Anterior cingulate cortex (tissue), 58 donors: ENCODE measurements at places on chromosomes 7 and 10.

- no peak for DNase-seq
Measured at GRCh38 chr7:156378806-156379205, 261.8 kb upstream of the RNF32 start.

GRCh38 chr10:104040862-104041789 is 44.6 kb downstream of the COL17A1 start:
- DNase-seq = no peak

GRCh38 chr7:123673752-123674398 is 18.2 kb downstream of the LMOD2 start:
- no peak for DNase-seq

DNA sequence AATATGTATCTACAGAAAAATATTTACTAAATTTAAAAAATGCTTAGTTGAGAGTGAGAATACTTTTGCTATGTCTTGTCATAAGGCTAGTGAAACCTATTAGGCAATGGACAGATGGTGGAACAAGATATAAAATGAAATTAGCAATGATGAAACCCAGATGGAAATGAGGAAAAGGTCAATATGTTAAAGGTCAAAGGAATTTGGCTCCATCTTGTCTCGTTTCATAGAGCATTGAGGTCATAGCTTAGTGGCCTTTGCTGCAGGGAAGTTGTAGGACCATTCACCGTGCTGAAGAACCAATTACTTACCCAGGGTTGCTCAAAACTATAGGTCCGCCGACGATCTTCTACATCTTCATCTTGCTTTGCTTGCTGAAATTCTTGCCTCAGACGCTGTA is 683.9 kb downstream of the PARD3 start:
- no peak for DNase-seq

GRCh38 chr7:66627881-66628360 is 760 bp upstream of the KCTD7 start:
- DNase-seq = no peak

- no peak for DNase-seq
Measured at GRCh38 chr7:22733761-22734160, 6.8 kb downstream of the IL6 start.

- no peak for DNase-seq
Measured at GRCh38 chr7:106108991-106109390, 3.1 kb downstream of the SYPL1 start.

GRCh38 chr10:62903828-62904227 is 87.7 kb upstream of the EGR2 start:
- DNase-seq = no peak

DNA sequence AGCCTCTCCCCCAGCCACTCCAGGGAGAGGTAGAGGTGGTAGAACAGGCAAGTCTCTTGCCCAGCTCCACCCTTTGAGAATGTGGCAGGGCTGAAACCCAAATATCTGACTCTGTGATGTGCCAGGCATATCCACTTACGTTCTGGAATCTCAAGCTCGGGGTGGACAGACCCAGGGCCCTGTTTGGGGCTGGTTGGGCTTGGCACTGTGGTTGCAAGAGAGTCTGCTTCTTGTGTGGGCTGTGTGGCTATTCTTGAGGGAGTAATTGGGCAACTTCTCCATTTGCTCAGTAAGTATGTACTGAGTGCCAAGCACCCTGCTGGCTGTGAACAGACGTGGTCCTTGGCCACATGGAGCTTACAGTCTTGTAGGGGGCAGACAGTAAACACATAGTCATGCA is 4.7 kb downstream of the UBTD1 start:
- DNase-seq = no peak

- no peak for DNase-seq
Measured at GRCh38 chr7:107570298-107570697, 6.5 kb downstream of the DUS4L start.

- DNase-seq = no peak
Measured at GRCh38 chr10:28054228-28054860, 55.5 kb upstream of the ODAD2 start.

DNA sequence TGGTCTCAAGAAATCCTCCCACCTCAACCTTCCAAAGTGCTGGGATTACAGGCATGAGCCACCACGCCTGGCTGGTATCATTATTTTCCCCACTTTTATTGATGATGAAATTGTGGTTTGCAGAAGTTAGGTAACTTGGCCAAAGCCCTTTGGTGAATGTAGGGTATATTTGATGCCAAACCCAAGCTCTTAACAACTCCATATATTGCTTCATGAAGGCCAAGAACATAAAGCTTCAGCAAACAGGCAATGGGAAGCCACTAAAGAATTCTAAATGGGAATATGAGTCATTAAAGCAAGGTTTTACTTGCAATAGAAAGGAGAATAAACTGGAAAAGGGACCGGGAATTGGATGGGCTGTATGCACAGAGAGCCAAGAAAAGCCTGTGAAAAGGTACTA is 142.7 kb downstream of the KMT2E start:
- no peak for DNase-seq

GRCh38 chr7:86876146-86876545 is 183.3 kb downstream of the ELAPOR2 start:
- no peak for DNase-seq

GRCh38 chr7:156184164-156184563 is 371.9 kb upstream of the SHH start:
- DNase-seq = no peak

DNA sequence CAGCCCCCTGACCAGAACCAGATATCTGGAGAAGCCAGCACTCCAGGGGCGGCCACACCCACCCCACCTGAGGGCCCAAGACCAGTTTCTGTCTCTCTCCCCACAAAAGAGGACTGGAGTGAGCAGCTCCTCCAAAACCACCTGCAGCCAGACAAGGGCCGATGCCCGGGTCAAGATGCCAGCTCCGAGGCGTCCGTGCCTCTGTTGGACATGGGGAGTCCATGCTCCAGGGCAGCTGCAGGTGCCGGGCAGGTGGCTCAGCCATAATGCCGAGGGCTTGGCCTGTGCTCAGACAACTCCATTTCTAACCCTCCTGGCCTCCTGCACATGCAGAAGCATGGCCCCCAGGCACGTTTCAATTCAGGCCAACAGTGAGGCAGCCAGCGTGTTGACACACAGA is 234.6 kb downstream of the MAD1L1 start:
- no peak for DNase-seq

- no peak for DNase-seq
Measured at GRCh38 chr10:30816159-30816819, 186.7 kb upstream of the LYZL2 start.

DNA sequence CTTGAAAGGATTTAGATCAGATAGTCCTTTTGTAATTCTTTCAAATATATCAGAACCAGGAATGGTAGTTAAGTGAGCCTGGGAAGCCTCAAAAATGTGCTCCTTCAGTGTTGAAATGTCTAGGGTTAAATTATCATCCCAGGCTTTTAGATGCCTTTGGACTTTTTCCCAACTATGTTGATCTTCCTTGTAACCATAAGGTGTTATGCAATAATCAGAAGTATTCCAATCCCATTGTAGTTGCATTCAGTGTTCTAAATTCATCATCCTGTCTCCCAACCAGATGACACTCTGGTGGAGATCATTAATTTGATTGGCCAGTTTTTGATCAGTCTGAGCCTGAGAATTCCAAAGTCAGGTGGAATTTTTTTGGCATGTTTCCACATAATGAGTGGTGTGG is 35.1 kb upstream of the AKR1C2 start:
- no peak for DNase-seq

- no peak for DNase-seq
Measured at GRCh38 chr7:2542011-2542915, 13.1 kb downstream of the BRAT1 start.

DNA sequence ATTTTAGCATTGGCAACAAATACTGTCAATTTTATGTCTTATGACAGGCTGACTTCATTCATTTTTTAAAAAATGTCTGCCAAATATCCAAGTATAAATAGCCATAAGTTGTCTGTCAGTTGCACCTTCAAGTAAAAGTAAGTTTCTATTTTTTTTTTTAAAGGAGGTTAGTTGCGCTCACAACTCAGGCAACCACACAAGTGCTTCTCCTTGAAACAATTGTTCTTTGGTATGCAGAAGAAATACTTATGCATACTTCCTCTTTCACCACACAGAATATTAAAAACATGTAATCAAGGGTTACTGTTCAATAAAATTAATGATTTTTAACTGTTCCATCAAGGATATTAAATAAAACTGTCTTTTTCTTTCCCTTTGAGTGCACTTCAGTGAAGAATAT is 97.9 kb downstream of the RTKN2 start:
- DNase-seq = no peak

- no peak for DNase-seq
Measured at GRCh38 chr10:27426948-27427467, 77.1 kb upstream of the RAB18 start.

DNA sequence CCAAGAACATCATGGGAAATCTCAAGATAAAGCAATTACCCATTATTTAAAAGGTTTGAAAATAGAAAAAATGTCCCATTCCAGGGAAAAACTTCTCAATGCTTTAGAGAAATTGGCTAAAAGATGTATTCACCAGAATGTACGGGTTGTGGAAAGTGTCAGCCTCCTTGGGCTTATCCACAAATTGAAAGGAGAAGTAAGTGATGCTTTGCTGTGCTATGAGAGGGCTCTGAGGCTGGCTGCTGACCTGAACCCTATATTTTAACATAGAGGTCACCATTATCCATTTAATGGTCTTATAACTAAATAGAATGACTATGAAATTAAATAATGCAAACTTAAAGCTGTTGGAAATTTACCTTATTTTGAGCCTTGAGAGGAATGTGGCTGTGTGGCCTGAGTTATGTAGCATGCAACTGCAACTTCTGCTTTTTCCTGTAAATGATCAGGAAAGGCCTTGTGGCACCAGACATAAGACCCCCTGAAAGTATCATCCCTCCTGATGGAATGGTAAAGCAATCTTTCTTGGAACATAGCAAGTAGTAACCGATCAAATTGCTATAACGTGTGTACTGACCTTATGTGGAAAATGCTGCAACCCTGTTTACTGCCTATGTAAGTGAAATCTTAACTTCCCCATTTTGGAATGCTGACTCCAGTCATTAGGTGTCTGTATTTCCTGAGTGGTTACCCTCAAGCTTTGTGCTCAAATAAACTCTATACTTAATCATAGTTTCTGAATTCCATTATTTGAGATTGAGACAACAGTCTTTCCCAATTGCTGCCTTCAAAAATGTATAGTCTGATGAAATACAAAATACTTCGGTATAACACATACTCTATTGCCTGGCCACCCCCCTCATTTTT is 6.9 kb downstream of the IFIT1B start:
- DNase-seq = no peak

DNA sequence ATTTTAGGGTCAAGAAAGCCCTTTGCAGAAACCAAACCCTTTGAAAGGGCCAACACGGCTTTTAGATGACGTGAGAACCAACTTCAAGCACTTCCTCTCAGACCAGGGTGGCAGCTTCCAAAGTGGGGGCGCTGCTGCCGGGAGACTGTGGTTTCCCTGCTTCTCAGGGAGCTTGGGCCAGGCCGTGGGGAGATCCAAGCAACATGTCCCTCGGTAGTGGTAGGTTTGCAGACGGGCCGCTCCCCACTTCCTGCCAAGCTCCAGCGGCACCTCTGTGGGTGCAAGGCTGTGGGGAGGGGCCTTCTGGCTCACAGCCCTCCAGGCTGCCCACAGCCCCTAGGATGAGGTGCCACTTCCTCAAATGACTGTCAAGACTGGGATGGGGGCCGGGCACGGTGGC is 132.4 kb downstream of the FAM53B start:
- DNase-seq = no peak

DNA sequence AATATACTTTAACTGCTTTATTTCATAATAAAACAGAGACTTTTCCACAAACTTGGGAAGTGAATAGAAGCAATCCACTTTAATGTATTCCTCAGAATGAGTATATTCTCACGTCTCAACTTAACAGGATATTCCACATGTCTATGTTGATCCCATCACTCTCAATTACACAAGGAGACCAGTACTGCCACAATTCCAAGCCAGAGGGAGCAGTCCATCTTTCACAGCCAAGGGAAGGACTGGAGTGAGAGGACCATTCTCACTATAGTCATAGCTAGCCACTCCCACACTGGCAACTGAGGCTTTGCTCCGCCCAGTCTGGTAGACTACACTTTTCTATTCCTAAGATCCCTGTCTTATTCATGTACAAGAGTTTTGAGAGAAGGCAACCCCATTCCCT is 553.9 kb downstream of the CNTNAP2 start:
- no peak for DNase-seq

- DNase-seq = no peak
Measured at GRCh38 chr7:132092106-132092505, 484.2 kb downstream of the PLXNA4 start.

- no peak for DNase-seq
Measured at GRCh38 chr7:156503196-156503595, 137.4 kb upstream of the RNF32 start.

DNA sequence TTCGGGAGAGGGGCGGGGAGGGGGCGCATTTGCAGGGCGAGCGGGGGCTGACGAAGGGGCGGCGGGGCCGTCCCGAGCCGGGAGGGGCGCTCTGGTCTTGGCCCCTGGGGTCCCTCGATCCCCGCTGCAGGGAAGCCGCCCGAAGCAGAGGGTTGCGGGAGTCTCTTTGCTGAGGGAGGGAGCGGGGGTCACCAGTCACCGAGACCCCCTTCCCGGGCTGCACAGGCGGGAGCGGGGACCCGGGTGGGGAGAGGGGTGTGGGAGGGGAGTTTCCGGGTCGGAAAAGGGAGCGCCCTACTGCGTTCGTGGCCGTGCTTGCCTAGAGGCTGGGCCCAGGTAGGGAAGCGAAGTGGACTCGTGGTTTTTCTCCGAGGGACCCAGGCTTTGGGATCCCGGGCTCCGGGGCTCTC is 422 bp downstream of the AP1S1 start:
- DNase-seq = no peak

DNA sequence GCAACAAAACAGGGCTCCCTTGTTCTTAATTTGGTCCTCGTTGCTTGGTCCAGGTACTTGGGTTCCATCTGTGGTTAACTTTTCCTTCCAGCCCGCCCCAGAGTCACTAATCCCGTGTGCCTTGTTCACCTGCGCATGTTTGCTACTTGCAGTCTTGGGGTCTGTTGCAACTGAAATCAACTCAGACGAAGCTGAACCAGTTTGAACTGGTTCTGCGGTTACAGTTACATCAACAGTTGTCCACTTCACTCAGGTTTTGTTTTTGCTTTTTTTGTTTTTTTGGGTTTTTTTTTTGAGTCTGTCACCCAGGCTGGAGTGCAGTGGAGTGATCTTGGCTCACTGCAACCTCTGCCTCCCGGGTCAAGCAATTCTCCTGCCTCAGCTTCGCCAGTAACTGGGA is 34.7 kb downstream of the TRRAP start:
- no peak for DNase-seq

DNA sequence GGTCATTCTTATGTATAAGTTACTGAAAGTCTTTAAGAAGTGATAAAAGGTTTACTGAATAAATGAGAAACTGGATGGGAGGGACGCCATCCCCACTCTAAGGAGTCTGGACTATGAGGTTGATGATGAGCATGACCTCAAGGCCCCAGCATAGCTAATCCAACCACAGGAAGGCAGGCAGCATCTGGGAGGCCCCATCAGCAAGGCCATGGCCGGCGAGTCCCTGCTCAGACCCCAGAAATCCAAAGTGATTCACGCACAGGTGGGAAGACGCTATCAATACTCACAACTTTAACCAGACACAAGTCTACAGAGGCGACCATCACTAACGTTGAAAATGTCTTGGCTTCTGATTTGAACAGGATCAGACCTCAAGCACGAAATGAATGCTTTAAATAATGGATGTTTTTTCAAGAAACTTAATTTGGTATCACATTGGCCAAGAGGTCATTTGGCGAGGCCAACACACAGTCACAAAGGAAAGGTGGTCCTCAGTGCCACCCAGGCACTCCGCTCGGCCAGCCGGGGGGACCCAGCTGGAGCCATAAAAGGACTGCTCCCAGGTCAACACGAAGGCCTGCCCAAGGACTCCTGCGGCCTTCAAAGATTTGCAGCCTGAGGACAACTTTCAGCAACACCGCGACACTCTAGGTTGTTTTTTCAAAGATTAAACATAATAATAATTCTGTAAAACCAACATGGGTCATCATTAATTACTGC is 228.5 kb downstream of the PTPRN2 start:
- DNase-seq = no peak
